ENCODE measurements at places on chromosomes 16 and 17.

- no peak for DNase-seq
Measured at GRCh38 chr17:56975656-56976055, 2.3 kb upstream of the SCPEP1 start.

- DNase-seq: no peak
Measured at GRCh38 chr17:35152421-35153140, 5.0 kb downstream of the UNC45B start.

DNA sequence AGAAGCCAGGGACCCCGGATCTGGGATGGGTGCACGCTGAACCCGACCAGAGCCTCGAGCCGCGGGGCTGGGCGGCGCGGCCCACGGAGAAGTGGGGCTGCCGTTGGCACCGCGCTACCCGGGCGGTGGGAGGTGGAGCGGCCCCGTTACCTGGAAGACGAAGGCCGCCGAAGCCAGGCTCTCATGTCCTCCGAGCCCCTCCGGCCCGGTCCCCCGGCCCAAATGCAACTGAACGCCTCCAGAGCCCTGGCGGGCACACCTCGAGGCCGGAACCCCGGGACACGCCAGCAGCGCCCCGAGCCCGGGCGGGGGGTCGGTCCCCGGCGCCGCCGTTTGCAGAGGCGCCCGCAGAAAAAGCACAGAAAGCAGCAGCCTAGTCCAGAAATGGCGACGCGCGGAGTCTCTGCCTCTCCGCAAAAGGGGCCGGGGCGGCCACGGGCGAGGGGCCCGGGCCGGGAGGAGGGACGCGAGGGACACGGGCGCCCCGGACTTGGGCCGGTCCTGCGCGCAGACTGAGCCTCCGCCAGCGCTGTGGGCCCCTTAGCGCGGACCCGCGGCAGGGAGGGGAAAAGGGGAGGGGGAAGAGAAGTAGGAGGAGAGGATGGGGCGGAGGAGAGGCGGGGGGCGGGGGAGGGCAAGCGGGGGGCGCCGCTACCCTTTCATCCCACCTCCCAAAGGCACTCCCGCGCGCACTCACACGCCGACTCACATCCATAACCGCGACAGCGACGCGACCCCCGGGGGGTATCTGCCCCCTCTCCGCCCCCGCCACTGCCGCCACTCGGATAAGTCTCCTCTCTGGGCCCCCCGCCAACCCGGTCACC, 1.4 kb downstream of the AXIN2 start:
- DNase-seq: peak; percentile 78

DNA sequence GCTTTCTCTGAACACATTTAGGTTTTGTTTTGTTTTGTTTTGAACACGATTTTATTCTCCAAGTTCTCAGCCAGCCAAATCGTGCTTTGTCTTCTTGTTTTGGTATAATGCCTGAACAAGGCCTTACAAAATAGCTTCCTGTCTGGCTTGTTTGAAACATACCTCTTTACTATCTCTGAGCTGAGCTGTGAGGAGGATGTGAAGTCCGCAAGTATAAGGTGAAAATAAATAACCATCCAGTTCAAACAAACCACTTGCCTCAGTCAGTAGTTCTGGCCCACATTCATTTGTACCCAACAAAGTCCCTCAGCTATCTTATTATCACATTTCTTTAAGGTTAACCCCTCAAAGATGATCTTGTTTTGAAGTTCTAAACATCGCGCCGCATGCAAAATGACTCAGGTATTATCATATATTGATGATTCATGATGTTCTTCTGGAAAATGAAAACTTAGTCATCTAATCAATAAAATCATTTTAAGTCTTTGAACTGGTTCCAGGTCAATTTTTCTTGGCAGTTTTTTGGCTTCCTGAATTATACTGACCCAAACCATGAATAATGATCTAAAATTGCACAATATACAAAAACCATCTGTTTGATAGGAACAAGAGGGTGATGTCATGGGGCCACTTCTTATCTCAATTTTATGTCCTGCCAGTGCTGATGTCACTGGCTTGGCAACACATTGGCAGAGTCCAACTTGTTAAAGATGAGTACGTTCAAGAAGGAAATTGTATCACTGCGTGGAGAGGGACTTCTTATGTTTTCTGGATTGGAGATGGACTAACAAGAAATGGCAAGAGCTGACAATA, 694.3 kb downstream of the KCNJ2 start:
- peak; percentile 56 for DNase-seq

- DNase-seq: peak; percentile 90
Measured at GRCh38 chr16:67862623-67863583, 9.9 kb upstream of the EDC4 start.

- no peak for DNase-seq
Measured at GRCh38 chr17:58289869-58290268, 9.1 kb upstream of the MPO start.

- no peak for DNase-seq
Measured at GRCh38 chr17:39981207-39981741, 667 bp downstream of the PSMD3 start.

- no peak for DNase-seq
Measured at GRCh38 chr17:41539071-41539492, 11.0 kb upstream of the KRT19 start.

DNA sequence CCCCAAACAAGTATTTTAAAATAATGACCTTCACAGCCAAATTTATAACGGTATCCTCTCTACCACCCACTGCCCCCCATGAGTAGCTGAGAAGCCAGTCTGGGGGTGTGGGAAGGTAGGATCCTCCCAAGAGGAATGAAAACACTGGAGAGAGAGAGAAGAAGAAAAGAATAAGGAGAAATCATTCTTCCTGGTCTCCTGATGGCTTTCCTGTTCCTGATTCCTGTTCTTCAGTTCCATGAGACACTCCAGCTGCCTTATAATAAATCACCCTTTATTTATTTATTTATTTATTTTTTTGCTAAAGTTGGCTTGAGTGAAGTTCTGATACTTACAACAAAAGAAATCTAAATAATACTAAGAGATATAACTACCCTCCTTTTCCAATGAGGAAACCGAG, 56.4 kb upstream of the FAM20A start:
- DNase-seq: no peak

DNA sequence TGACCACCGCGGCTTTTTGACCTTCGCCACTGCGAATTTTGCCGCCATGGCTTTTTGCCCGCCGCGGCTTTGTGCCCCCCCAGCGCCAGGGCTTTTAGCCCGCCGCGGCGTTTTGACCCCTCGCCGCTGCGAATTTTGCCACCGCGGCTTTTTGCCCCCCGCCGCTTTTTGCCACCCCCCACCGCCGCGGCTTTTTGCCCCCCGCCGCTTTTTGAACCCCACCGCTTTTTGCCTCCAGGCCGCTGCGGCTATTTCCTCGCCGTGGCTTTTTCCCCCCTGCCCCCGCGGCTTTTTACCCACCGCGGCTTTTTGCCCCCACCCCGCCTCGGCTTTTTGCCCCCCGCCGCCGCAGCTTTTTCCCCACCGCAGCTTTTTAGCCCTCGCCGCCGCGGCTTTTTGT, 134.8 kb upstream of the TP53TG3C start:
- DNase-seq: peak; percentile 11

Data from right cardiac atrium (tissue), 5 donors.